ENCODE measurements at places on chromosomes 3 and 15.

DNA sequence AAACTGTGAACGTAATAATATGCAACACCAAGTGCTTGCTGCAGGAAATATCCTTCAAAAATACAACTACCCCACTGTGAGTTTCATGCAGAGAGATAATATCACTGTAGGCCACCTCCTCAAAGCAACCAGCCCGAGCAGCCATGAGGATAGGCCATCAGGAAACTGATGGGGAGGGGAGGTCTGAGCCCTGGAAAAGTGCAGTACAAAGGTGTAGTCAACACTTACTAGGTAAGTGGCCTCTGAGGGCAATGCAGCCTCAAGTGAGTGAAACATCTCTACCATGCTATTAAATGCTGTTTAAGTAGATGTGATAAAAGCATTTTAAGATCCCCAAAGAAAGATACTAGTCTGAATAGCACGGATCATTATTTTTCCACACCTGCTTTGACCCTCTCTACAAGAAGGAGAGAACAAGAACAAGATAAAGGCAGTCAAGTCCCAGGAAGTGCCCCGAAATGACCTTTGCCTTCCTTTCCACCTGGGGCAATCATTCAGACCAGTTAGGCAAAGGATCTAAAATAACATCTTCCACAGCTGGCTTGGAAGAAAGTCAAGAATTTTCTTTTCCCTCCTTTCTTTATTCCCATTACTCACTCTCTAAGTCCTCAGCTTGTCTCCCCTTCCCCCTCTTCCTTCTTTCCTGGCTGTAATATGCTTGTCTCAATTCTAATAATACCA lies 62.8 kb downstream of the FMN1 start:
- DNase-seq: no peak

- no peak for DNase-seq
Measured at GRCh38 chr3:18791182-18791581, 357.1 kb upstream of the KCNH8 start.

- peak; percentile 74 for DNase-seq
Measured at GRCh38 chr3:16600780-16601536, 4.3 kb downstream of the DAZL start.

DNA sequence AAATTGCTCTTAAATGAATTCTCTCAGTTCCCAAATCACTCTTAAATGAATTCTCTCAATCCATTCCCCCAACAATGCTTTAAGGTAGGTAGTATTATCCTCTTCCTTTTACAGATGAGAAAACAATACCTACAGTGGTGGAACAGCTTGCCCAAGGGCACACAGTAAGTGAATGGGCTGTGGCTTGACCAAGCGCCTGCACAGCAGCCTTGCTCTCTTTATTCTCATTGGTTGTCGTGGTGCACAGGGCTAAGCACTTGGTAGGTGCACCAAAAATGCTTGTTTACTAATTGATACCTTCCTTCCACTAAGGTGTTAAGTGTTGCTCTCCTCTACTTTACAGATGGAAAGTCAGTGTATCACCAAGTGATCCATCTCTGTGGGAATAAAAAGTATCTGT lies 43.3 kb downstream of the FAM43A start:
- no peak for DNase-seq

GRCh38 chr3:46992231-46992630 lies 12.8 kb downstream of the NBEAL2 start:
- no peak for DNase-seq

DNA sequence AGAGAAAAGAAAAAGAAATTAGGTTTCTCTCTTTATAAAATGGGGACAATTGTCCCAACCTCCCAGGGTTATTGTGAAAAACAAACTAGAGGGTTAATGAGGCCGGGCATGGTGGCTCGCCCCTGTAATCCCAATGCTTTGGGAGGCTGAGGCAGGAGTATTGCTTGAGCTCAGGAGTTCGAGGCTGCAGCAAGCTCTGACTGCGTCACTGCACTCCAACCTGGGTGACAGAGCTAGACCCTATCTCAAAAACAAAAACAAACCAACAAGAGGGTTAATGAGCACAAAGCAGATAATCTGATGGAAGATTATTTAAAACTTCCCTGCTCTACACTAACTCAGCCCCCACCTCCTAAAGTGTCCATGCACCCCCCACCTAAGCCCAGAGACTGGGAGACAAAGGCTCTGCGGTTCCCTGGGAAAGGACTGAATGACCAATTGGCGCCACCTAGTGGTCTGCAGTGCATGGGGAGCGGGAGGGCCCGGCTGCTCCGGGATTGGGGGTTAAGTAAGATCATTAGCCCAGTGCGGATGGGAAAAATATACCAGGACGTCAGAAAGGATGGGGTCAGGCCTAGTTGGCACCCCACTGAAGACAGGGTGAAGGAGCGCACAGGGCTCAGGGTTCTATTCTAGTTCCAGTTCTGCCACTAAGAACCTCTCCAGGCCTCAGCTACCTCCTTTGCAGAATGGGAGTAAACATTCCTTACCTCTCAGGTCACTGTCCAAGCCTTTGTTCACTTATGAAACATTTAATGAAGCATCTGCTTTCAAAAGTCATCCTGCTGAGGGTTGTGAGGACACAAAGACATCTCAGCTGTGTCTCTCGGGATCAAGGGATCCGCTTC lies 15.6 kb downstream of the PIF1 start:
- DNase-seq: peak; percentile 60

DNA sequence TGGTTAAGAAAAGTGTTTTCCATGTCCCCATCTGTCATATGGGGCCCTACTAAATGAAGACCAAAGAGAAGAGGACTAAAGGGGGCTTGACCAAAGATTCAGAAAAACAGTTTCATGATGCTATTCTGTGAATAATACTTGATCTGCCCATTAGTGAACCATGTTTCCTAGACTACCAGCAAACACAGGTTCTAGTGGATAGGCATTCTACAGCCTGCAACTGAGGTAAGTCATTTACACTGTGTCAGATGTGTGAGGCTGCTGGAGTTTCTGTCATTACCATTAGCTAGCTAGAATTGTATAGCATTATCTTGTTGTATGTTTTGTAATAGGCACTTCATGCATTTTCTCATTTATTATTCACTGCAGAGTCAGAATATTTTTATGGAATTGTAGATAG lies 6.6 kb downstream of the GPR171 start:
- no peak for DNase-seq

- peak; percentile 52 for DNase-seq
Measured at GRCh38 chr3:153221748-153222162, 59.7 kb downstream of the RAP2B start.

DNA sequence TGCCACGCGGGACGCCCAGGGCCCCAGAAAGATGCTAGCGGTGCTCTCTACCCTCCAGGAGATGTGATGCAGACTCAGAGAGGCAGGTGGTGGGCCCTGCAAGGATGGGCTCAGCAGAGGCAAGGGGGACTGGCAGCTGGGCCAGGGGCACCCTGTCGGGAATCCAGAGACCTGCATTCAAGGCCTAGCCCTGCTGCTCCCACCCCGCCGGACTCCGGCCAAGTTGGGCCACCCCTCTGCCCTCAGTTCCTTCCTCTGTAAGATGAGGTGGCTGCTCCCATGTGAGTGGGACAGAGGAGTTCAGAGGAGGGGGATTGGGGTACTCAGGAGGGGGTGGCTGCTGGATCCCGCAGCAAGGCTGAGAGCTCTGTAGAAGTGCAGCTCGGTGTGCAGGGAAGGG lies 116.3 kb downstream of the TMEM266 start:
- DNase-seq: no peak

DNA sequence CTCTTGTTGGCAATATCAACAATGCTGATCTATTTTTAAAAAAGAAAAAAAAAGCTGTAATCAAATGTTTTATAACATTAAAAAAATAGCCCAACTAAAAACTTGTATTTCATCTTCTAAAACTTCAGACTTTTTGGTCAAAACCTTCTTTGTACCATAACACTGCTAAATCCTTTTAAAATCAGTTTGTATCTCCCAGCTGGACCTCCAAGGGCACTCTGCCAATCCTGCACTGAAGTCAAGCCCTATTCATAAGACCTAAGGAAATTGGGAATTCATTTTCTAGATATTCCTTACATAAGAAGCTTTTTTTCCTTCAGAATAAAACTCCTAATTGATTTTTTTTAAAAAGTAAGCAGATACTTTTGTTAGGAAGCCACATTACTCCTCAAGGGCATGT lies 38.2 kb upstream of the HCLS1 start:
- no peak for DNase-seq

DNA sequence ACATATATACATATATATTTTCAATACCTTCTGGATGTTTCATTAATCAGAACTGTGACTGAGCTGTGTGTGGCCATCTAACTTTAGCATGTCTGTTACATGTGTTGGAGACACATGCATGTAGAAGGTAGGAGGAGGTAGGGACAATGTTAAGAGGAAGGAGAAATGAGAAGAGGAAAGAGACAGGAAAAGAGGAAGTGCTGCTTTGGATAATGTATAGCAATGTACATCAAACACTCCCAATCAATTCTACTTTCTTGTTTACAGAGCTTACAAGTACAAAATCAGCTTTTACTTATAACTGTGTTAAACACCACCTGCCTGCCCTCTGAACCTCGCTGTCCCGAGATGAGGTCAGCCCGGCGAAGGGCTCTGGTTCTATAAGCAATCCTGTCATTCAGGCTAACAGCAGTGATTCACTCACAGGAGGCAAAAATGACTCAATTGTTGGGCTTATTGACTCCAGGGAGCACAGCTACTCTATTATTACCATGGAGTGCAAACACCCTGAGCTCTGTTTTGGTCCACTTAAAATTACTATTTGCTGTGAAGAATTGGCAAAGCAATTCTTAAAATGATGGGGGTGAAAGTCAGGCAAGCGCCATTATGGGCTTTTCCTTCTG lies 188.9 kb downstream of the MEIS2 start:
- DNase-seq: no peak

Data from stimulated activated CD4-positive, alpha-beta T cell treated with anti-CD3 and anti-CD28 coated beads, TNF-alpha, amount 100 ng/mL, for 48 hours (primary cell).